CD4-positive, alpha-beta T cell treated with Interleukin-6 at 100 ng/mL for 8 hours (primary cell): ENCODE measurements at places on chromosomes 2 and 18.

DNA sequence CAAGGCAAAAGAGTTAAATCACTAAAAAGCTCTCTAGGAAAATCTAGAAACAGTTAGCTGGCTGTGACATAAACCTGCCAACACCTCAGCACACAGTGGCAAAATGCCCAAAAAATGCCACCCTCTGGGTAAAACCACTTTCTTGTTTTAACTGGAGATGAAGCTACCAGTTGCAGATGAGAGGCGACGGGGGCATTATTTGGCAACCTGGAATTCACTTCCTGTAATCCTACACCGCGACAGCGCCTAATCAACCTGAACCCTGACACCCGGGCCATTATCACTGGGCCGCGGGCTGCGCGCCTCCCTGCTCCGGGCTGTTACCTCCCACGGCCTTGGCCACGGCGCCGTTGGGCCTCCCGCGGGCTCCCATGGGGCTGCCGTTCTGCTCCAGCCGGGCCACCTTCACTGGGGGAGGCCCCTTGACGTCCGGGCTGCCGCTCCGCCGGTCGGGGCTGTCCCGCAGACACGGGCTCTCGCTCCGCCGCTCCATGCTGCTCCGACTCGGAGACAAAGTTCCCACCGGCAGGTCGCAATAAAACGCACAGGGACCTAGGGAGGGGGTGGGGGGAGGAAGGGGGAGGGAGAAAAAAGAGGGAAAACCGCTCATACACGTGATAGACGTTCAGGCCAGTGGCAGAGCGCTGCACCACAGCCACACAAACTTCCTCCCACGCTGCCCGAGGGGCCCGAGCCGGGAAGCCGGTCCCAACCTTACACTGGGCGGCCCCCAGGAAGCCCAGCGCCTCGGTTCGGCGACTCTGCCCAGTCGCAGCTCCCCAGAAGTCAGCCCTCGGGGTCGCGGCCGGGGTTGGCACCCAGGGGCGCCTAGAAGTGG lies 2.0 kb downstream of the SATB2 start:
- no peak for DNase-seq

GRCh38 chr18:48159816-48160215 lies 229.4 kb upstream of the SMAD2 start:
- DNase-seq, result no peak

GRCh38 chr2:181924336-181924735 lies 32.8 kb downstream of the ITPRID2 start:
- no peak for DNase-seq

DNA sequence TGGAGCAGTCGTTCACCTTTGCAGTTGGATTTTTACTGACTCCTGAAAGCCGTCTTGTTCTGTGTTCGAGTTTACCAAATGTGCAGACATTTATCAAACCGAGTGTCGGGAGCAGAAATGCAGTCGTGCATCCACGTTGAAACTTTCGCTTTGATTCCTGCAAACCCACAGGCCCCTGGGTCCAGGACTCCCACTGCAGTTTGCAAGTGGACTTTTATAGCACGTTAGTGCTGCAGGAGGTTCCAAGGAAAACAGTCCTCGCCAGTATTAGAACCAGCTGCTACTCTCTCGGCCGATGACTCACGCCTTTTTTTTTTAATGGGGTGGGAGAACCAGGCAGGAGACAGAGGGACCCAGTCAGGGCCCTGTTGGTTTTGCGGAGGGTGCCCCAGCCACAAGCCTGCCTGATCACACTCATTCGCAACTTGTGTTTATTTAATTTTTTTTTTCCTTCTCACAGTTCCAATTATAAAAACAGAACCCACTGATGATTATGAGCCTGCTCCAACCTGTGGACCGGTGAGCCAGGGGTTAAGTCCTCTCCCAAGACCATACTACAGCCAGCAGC lies 90.1 kb downstream of the NFATC1 start:
- DNase-seq, result no peak

- DNase-seq, result no peak
These were observed 207.7 kb downstream of the ZBTB7C start for GRCh38 chr18:48201337-48202005.

GRCh38 chr2:204692790-204693189 lies 147.5 kb downstream of the PARD3B start:
- no peak for DNase-seq

- DNase-seq, result no peak
These were observed 218.1 kb downstream of the TPGS2 start for GRCh38 chr18:36610661-36611060.

GRCh38 chr2:18373081-18373480 lies 187.4 kb downstream of the RDH14 start:
- no peak for DNase-seq
